HCT116 (cell line): ENCODE measurements at places on chromosomes 13 and 19.
A peak's percentile ranks its signal among the peaks of the same experiment; 100 is the strongest.

GRCh38 chr13:73870970-73871935 lies 263.0 kb downstream of the KLF12 start:
- no peak for DNase-seq

GRCh38 chr19:13260883-13261653 lies 110.9 kb downstream of the IER2 start:
- peak; percentile 94 for DNase-seq

- DNase-seq, result no peak
Measured at GRCh38 chr13:102845289-102845629, 573 bp upstream of the ERCC5 start.

- DNase-seq, result no peak
Measured at GRCh38 chr13:78598116-78598781, 5.1 kb downstream of the POU4F1 start.

DNA sequence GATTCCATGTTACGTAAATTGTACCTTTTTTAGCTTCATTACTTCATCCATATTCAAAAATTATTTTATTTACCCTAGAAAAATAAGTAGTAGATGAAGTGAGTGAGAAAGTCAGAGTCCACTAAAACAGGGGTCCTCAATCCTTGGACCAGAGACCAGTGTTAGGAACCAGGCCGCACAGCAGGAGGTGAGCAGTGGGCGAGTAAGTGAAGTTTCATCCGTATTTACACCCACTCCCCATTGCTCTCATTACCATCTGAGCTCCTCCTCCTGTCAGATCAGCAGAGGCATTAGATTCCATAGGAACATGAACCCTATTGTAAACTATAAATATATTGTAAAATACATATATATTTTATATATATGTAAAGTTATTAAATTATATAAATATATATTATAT lies 119.0 kb downstream of the PAN3 start:
- DNase-seq, result no peak

DNA sequence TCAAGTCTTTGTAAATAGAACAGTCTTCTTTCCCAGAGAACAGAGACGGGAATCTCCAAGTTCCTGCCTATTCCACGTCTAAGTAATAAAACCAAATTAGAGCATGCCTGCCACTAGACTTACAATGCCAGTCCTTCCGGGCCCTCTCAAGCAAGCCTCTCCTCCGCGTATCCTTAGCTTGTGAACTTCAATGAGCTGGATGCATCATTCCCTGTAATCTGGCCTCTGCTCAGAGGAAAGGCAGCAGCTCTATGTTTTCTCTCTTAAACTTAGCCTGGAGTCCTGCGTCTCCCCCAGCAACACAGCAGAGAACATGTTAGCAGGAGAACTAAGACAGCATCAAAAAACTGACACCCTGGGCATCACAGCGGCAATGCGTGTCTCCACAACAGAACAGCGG lies 8.2 kb downstream of the NALCN start:
- no peak for DNase-seq

DNA sequence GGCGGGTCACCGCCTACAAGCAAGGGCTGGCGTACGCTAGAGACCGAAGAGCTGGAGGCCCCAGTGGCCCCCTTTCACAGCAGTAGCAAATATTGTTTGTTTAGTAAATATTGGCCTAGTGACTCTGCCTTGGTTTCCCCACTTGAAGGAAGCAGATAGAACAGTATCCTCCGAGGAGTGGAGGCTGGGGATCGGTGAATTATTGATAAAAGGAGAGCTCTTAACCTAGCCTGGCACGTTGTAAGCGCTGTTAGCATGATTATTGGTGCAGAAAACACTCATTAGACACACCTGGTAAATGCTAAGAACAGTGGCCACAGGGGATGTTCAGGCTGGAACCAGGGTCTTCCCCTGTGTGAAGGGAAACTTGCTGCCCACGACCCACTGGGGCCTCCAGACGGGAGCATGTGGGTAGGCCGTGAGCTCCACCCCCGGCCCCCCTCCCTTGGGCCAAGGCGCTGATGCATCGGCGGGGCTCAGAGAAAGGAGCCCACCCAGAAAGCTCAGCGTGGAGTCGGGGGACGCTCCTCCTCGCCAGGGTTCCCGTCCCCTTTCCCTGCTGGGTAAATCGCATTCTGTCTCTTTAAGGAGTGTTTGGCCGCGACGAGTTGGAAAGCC lies 2.3 kb downstream of the IER2 start:
- DNase-seq, result no peak

- DNase-seq, result no peak
Measured at GRCh38 chr13:110726726-110727125, 13.2 kb downstream of the ING1 start.

DNA sequence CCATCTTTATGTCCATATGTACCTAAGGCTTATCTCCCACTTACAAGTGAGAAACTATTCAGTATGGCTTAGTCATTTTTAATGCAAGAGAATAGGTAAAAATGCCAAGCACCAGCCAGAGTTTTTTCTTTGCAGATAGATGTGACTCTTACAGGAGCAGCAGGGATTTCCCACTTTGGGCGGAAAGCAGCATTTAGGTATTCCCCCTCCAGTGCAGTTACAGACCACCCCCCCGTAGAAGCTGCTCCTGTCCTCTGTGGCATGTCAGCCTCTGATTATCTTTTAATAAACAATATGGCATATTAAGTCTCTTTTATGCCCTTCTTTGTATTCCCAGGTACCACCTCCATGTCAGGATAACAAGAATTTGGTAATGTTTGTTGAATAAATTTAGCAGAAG lies 24.7 kb upstream of the USPL1 start:
- no peak for DNase-seq

DNA sequence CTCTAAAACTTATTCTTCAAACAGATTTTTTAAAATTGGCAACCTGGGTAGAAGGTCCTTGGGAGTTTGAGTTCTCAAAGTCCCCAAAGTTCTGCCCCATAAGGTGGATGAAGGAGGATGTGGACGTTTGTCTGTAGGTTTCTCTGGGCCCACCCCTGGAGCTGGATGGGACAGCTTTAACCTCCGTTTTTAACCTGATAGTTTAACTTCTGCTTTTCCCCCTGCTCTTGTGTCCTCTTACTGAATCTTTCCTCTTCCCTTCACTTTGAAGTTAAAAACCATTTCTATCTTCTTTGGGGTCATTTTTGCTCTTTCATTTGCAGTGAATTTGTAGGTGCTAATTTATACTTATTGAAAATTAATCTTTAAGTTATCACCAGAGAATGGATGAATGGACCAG lies 79.1 kb downstream of the ESD start:
- DNase-seq, result no peak

DNA sequence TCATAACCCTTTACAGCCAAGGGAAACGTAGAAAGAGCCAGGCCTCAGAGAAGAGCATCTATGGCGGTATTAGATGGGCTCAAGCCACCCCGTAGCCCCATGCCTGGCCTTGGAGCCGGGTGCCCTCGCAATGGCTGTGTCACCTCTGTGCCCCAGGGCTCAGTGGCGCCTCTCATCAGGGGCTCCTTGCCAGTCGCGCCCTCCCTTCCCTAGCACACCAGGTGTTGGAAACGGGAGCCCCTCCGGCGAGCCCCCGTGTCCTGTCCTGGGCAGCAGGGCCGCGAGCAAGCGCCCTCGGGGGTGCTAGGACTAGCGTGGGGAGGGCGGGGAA lies 453 bp downstream of the ZNF256 start:
- DNase-seq, result no peak

DNA sequence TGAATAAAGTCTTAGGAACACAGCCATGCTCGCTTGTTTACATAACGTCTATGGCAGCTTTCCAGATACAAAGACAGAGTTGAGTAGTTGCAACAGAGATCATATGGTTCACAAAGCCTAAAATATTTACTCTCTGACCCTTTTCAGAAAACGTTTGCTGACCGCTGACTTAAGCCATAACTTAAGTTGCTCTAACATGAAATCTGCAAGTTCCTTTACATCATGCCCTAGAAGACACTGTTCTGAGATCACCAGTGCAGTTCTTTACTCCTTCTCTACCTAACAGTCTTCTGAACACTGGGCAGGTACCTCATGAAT lies 166.4 kb downstream of the DCLK1 start:
- DNase-seq, result no peak

DNA sequence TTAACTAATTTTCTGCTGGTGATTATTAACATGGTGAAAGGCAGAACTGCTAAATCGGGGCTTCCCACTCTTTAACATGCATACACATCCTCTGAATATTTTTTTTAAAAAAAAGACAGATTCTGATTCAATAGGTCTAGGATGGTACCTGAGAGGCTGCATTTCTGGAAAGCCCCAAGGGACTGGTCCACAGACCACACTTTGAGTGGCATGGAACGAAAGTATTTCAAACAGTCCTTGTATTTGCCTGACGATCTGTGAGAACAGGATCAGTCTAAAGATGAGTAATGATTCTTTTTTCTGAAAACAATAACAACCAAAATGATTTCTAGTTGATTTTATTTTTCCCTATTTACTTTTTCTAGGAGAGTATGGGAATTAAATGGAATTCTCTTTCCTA lies 16.7 kb upstream of the SPART start:
- DNase-seq, result no peak

- DNase-seq, result no peak
Measured at GRCh38 chr19:6233827-6234511, 45.8 kb downstream of the MLLT1 start.

GRCh38 chr13:76289558-76289957 lies 596.6 kb downstream of the KCTD12 start:
- DNase-seq, result no peak

DNA sequence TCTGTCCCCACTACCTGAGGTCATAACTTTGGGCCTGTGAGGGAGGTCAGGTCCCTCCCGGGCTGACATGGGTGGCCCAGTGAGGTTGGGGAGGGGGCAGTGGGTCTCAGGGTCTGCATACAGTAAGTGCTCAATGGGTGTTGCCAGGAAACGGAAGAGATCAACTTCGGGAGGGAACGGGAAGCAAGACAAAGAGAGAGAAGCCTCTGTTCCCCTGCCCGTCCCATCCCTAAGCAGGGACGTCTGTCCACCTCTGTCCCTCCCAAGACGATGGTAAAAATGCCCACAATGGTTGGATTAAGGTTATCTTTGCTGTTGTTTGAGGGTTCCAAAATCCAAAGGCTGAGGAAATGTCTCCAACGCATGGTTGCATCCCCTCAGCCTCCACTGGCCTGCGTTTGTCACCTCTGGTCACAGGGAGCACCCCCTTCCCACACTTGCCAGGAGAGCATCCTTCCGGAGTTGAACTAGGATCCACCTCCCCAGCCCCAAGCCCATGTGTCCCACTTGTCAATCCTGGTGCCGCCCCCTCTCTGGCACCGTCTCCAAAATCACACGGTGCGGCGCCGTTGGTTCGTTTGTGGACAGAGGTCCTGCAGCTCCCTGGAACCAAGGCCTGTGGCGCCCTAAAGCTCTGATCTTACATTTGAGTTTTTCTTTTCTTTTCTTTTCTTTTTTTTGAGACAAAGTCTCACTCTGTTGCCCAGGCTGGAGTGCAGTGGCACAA lies 774 bp upstream of the HOMER3 start:
- DNase-seq, result no peak

GRCh38 chr19:18417250-18418028 lies 1.8 kb upstream of the SSBP4 start:
- DNase-seq, result no peak

GRCh38 chr19:48090281-48090802 lies 20.3 kb downstream of the PLA2G4C start:
- no peak for DNase-seq

GRCh38 chr19:35389192-35389861 lies 18.5 kb downstream of the GPR42 start:
- DNase-seq, result no peak

- no peak for DNase-seq
Measured at GRCh38 chr13:35260316-35260715, 216.2 kb downstream of the MAB21L1 start.

DNA sequence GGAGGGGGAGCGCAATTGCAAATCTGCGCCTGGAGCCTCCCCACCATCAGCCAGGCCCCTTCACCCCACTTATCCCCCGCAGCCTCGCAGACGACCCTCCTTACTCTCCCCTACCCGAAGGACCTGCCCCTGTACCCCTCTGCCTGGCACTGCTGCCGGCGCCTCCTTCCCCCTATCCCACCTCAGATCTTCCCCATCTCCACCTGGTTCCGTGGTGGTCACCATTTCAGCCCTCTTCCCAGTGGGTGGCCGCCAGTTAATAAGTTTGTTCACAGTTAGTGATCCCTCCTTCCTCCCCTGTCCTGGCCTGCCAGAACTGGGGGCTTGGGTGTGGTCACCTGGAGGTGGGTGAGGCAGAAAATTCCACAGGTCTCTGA lies 397 bp downstream of the SLC44A2 start:
- DNase-seq, result no peak

GRCh38 chr19:8075158-8076074 lies 22.9 kb downstream of the CCL25 start:
- no peak for DNase-seq

DNA sequence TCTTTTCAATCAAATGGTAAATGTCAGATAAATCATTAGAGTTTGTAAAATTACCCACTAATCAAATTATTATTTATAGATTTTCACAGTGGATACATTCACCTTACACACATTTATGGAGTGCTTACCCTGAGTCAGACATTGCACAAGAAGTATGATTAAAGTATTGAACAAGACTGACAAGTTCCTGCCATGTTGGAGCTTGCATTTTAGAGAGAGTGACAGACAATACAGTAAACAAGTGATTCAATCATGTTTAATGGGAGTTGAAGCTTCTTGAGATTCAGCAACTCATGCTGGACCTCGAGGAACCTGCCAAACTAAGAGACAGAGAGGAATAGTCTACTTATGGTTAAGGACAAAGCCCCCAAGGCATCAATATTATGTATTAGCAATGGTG lies 487.8 kb downstream of the PCDH17 start:
- DNase-seq, result no peak

DNA sequence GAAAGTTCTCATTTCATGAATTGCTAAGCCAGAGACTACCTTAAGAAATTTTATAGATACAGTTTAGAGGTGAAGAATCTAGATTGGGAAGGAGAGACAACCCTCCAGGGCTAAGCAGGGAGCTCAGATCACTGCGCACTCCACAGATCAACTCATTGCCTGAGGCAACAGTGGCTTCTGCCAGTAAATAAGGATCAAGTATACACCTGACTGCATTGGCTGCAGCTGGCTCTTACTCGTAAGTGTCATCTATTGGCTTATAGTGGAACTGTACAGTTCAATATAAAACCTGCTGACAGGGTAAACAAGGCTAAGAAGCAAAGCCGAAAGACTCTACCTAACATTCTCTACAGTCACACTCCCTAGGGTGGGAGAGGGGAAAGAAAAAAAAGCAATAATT lies 18.0 kb upstream of the C1QTNF9B start:
- peak; percentile 24 for DNase-seq

- no peak for DNase-seq
Measured at GRCh38 chr13:51601601-51602565, 17.6 kb downstream of the WDFY2 start.
